ENCODE measurements at places on chromosomes 7 and 10.

DNA sequence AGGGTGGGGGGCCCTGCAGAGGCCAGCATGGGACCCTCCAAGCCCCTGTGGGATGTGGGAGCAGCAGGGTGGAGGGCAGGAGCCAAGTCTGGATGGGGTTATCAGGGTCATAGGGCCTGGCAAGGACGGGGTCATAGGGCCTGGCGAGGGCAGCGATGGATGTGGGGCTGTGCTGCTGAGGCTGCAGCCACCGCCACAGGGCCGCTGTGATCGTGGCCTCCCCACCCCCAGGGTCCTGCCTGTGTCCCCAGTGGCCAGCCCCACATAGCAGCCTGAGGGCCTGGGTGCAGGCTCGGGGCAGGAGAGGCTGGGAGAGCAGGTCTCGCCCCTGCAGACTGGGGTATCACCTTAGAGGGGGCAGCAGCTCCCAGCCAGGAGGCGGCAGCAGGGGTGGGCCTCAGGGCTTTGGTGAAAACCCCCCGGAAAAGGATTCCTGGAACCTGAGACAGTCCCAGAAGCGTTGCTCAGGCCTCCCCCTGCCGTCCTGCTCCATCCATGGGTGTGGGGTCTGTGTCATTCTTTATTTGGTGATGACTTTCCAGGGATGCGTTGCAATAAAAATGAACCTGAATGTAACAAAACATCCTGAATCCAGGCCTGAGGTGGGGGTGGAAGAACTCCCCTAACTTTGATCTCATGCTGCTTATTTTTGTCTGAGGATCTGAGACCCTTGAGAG, 107.3 kb upstream of the SHH start:
- DNase-seq = no peak

DNA sequence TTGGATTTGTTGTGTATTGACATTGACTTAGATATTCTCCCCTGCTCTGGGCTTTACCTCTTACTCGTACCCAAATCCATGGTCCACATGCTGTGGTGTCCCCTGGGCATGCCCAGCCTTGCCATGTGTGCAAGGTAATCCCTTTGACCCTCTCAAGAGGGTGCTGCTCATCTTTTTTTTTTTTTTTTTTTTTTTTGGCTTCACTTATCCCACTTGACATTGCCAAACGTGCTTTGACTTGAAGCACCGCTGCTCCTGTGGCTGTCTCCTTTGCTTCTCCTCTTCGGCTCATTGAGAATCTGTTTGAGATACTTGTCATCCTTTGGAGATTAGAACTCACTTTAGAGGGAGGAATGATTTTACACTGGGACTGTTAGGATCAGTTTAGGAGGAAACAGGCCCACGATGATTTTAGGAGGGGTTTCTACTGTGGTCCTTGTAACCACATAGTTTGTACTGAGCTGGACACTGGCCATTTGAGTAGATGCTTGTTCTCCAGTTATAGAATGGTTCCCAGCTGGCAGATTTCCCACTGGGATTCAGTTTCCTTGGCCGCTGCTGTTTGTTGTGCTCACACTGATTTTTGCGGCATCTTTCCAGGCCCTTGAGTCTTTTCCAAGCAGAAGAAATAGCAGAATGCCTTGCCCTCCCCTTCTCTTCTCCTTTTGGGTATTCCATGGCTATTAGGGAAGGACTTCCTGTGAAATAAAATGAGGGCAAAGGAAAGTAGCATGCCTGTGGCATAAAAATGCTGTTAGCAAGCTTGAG, 184.8 kb downstream of the AUTS2 start:
- DNase-seq = no peak

DNA sequence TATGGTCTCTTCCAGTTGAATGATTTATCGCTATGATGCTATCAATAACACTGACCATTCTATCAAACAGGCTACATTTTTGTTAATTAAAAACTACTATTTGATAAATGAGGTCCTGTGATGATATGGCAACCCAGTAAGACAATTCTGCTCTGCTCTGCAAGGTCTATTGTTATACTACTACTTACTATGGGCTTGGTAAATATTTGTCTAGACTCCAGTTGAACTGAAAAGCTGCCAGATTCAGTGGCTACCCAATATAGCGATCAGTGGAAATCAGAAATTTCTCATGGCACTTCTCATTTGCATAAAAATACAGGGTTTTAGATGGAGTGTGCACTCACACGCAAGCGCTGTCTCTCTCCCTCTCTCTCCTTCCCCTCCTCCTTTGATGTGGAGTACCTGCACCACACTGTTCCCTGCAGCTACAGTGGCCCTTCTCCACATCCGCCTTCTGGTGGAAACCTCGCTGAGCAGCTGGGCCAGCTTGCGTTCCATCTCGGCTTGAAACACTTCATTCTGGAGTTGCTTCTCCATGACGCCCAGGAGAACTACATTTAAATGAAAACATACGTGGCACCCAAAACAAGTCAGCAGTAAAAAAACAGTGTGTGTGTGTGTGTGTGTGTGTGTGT, 77.9 kb downstream of the KIAA1549 start:
- no peak for DNase-seq

DNA sequence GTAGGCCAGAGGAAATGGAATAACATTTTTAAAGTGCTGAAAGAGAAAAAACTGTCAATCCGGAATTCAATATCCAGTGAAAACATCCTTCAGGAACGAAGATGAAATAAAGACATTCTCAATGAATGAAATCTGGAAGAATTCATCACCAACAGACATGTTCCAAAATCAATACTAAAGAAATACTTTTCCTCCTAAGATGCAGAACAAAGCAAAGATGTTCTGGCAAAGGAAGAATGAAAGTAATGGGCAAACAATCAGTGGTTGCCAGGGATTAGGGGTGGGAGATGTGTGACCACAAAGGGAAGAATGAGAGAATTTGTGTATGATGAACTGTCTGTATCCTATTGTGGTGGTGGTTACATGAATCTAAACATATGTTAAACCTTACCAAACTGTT, 52.8 kb upstream of the EEPD1 start:
- no peak for DNase-seq

GRCh38 chr10:61283066-61283465, 170.1 kb downstream of the TMEM26 start:
- no peak for DNase-seq

DNA sequence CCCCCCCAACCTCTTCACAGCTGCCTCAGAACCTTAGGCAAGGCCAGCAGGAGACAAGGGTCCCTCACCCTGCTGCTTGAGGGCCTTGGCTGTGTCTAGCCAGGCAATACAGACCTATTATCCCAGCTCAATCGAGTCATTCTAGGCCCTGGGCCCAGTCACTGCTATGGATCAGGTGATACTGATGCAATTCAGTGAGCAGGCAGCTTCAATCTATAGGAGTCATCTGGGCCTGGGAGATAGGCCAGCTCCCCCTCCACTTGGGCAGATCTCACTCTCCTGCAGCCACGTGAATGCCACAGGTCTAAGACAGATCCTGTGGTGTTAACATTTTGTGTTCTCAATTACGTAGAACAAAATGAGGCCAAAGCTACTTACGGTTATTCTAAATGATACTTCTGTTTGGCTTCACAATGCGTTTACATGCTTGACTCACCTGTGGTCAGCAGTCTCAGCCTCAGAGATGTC, 68.0 kb upstream of the LRRC4 start:
- no peak for DNase-seq

DNA sequence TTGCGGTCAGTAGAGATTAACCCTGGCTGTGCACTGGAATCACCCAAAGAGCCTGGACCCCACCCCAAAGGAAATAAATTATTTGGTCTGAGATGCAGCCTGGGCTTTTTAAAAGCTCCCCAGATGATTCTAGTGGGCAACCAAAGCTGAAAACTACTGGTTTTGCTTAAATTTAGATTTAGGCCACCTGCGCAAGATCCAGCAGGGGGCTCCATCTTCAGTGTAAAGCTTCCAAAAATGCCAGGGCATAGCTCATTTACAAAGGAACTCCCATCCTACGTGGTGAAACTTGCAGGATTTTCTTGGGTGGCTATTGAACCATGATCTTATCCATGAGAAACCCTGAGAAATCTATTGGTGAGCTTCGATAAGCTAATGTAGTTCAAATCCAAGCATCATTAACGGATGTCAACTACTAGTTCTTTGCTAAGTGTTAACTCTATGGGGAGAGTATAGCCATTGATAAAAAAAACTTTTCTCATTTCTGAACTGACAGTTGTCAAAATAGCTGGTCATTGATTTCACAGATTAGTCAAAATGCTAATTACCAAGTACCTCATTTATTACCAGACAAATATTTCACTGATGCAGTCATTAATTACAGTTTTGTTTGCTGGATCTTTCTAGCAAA, 315.3 kb downstream of the LHFPL3 start:
- DNase-seq = peak; percentile 28

- no peak for DNase-seq
These were observed 10.7 kb downstream of the MTPN start for GRCh38 chr7:135966341-135967043.

- DNase-seq = no peak
These were observed 184.8 kb downstream of the PTPN20 start for GRCh38 chr10:47095848-47096612.

DNA sequence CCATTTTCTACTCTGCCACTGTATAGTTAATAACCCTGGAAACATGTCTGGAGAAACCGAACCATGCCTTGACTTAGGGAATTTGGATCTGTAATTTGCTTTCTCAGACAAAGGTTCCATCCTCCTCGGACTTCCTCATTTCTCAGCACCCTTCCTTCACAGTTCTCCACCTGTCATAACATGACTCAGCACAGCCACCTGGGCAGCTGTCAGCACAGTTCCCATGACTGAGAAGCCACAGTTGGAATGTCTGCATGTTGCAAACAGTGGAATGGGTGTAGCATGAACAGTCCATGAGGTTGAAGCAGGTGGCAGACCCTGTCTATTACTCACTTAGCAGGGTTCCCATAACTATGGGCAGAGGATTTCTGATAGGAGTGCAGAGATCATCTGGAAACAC, 634 bp upstream of the OR9A4 start:
- DNase-seq = no peak

GRCh38 chr7:80630608-80631405, 7.6 kb upstream of the CD36 start:
- DNase-seq = no peak

DNA sequence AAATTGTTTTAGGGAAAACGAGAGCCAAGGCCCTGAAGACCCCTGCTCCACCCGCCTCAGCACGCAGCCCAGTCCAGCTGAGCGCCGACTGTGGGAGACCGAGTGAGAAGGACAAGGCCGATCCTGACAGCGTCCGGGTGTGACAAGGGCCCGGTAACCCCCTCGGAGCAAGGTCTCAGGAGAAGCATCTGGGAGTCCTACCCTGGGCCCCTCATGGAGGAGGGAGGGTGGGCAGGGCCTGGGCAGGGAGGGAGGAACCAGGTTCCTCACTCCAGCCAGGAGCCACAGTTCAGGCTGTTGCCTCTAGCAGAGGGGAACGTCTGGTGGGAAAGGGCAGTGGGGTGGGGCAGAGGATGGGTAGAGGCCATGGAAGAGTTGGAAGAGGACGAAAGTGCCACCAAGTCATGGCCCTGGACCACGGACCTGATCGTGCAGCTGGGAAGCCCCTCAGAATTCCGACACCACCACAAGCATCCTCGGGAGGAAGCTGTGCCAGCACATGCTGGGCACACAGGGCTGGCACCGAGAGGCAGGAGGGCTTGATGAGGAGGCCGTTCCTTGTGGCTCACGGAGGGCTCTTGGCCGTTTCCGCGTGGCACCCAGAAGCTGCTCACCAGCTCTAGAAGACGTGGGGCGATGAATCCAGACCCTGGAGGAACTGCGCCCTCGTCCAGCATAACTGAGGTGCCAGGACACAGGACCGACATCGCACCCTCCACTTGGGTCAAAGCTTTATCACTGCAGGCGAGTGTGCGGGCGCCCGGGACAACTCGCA, 2.2 kb upstream of the KNDC1 start:
- DNase-seq = no peak

DNA sequence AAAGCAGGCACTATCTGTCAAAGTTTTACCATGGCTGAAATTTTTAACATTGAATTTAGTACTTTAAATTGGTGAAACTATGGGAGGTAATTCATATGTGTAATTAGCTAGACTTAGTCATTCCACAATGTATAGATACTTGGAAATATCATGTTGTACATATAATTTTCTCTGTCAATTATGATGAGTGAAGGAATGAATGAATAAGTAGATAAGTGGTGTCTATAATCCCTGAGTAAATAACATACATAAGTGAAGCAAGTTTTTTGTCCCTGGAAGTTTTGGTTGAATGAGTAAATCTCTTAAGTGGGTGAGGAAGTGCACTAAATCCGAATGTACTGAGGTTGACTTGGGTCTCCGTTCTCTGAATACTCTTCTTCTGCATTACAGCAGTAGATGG, 201.0 kb downstream of the CSTF2T start:
- DNase-seq = no peak
